ENCODE measurements at places on chromosomes 3 and 15. TPM values are rescaled to one million over a fixed set of nuclear protein-coding genes. Genes with fewer than 3 reads are reported as not detected.

- no peak overlapping the region for H3K4me3 ChIP-seq
- H3K36me3 ChIP-seq: no peaks in the 10 kb centered on the region
Observed at GRCh38 chr15:90837094-90837493, 31.3 kb upstream of the FURIN start.

Gene ALS2CL
- polyA plus RNA-seq: 7.8 TPM

Gene SPINT1
- 4.1 TPM for polyA plus RNA-seq

GRCh38 chr3:183298701-183299153, 45.7 kb downstream of the B3GNT5 start:
- H3K27me3 ChIP-seq: no peaks in the 10 kb centered on the region
- no peaks in the 10 kb centered on the region for H3K36me3 ChIP-seq
- no peak overlapping the region for H3K4me3 ChIP-seq

Gene NAA80
- 13.1 TPM for polyA plus RNA-seq

- H3K27ac ChIP-seq: no peak overlapping the region
- no peak for DNase-seq
- no peak overlapping the region for H3K4me3 ChIP-seq
- no peaks in the 10 kb centered on the region for H3K36me3 ChIP-seq
Observed at GRCh38 chr3:68802111-68802870, 130.1 kb downstream of the TAFA4 start.

Gene KLHL40
- not detected for polyA plus RNA-seq

Gene TTLL13
- 0.04 TPM for polyA plus RNA-seq

GRCh38 chr15:80596521-80596976, 98.6 kb upstream of the ABHD17C start:
- no peak for DNase-seq
- H3K27me3 ChIP-seq: no peaks in the 10 kb centered on the region
- no peak overlapping the region for H3K27ac ChIP-seq
- no peaks in the 10 kb centered on the region for H3K36me3 ChIP-seq

- no peak overlapping the region for H3K4me3 ChIP-seq
- H3K4me1 ChIP-seq: no peaks in the 10 kb centered on the region
- H3K27ac ChIP-seq: no peak overlapping the region
- no peaks in the 10 kb centered on the region for H3K36me3 ChIP-seq
Observed at GRCh38 chr3:134267996-134268395, 17.3 kb upstream of the RYK start.

GRCh38 chr3:9837701-9838582, 5.9 kb downstream of the RPUSD3 start:
- H3K36me3 ChIP-seq: peaks cover 14% of the 10 kb centered on the region
- H3K27me3 ChIP-seq: no peaks in the 10 kb centered on the region
- H3K4me1 ChIP-seq: peaks cover 19% of the 10 kb centered on the region
- peak overlapping the region; percentile 53 for H3K27ac ChIP-seq

Gene MAGI1
- polyA plus RNA-seq: 10.1 TPM

- no peaks in the 10 kb centered on the region for H3K4me1 ChIP-seq
- H3K27ac ChIP-seq: no peak overlapping the region
- no peaks in the 10 kb centered on the region for H3K27me3 ChIP-seq
- H3K4me3 ChIP-seq: no peak overlapping the region
- H3K36me3 ChIP-seq: no peaks in the 10 kb centered on the region
Observed at GRCh38 chr3:21174461-21174860, 576.5 kb downstream of the ZNF385D start.

GRCh38 chr3:24490151-24490550, 4.5 kb downstream of the THRB start:
- H3K27me3 ChIP-seq: peaks cover 42% of the 10 kb centered on the region
- H3K4me3 ChIP-seq: no peak overlapping the region
- no peak overlapping the region for H3K27ac ChIP-seq

Gene CHRFAM7A
- polyA plus RNA-seq: 1.5 TPM

- H3K4me3 ChIP-seq: no peak overlapping the region
- no peaks in the 10 kb centered on the region for H3K27me3 ChIP-seq
- no peaks in the 10 kb centered on the region for H3K4me1 ChIP-seq
Observed at GRCh38 chr3:102790747-102791325, 356.0 kb downstream of the ZPLD1 start.

- H3K4me1 ChIP-seq: no peaks in the 10 kb centered on the region
- no peak for DNase-seq
- H3K4me3 ChIP-seq: no peak overlapping the region
- H3K27me3 ChIP-seq: no peaks in the 10 kb centered on the region
- no peaks in the 10 kb centered on the region for H3K36me3 ChIP-seq
Observed at GRCh38 chr3:79172241-79172640, 595.6 kb downstream of the ROBO1 start.

- H3K27ac ChIP-seq: no peak overlapping the region
- no peak for DNase-seq
- no peaks in the 10 kb centered on the region for H3K27me3 ChIP-seq
- no peaks in the 10 kb centered on the region for H3K36me3 ChIP-seq
Observed at GRCh38 chr3:64110071-64110470, 86.8 kb upstream of the PSMD6 start.

- H3K27me3 ChIP-seq: no peaks in the 10 kb centered on the region
- H3K36me3 ChIP-seq: no peaks in the 10 kb centered on the region
- no peak for DNase-seq
- no peaks in the 10 kb centered on the region for H3K4me1 ChIP-seq
- H3K27ac ChIP-seq: no peak overlapping the region
Observed at GRCh38 chr15:97126553-97127233, 796.2 kb downstream of the NR2F2 start.

- H3K27me3 ChIP-seq: no peaks in the 10 kb centered on the region
- H3K27ac ChIP-seq: peak overlapping the region; percentile 59
- no peak overlapping the region for H3K4me3 ChIP-seq
- no peaks in the 10 kb centered on the region for H3K36me3 ChIP-seq
- H3K4me1 ChIP-seq: peaks cover 22% of the 10 kb centered on the region
Observed at GRCh38 chr3:107208100-107208499, 169.1 kb upstream of the CCDC54 start.

GRCh38 chr15:71701808-71702207, 108.5 kb upstream of the NR2E3 start:
- H3K36me3 ChIP-seq: no peaks in the 10 kb centered on the region
- H3K4me3 ChIP-seq: no peak overlapping the region
- no peaks in the 10 kb centered on the region for H3K4me1 ChIP-seq
- no peak for DNase-seq

DNA sequence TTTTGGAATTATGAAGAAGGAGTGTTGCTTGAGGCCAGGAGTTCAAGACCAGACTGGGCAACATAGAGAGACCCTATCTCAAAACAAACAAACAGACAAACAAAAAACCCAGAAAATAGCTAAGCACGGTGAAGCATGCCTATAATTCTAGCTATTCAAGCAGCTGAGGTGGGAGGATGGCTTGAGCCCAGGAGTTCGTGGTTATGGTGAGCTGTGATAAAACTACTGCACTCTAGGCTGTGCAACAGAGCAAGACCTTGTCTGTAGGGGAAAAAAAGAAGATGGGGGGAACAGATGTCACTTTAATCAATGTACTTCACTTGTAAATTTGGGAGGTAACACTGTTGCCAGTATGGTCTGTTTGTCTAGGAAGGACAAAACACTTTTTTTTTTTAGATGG, 18.7 kb upstream of the EOMES start:
- no peaks in the 10 kb centered on the region for H3K36me3 ChIP-seq
- no peaks in the 10 kb centered on the region for H3K27me3 ChIP-seq
- no peak overlapping the region for H3K27ac ChIP-seq
